Activated CD8-positive, alpha-beta memory T cell treated with anti-CD3 and anti-CD28 coated beads for 1 hour (primary cell): ENCODE measurements at places on chromosomes 7 and 10.

DNA sequence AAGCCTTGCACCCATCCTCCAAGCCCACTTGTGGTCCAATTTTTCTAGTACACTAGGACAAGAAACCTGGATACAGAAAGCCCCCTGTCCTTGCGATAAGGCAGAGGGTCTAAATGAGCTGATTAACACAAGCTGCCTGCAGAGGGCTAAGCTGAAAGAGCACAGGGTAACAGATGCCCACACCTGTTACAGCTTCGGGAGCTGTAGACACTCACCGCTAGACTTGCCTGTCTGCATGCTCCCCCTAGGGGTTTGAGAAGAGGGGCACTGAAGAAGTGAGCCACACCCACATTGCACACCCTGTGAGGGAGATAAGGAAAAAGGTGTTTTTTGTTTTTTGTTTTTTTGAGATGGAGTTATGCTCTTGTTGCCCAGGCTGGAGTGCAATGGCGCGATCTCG lies 386.5 kb upstream of the AUTS2 start:
- no peak for DNase-seq

GRCh38 chr10:95394161-95394880 lies 103.5 kb upstream of the PDLIM1 start:
- no peak for DNase-seq

- DNase-seq, result no peak
Measured at GRCh38 chr10:131897297-131897899, 3.4 kb upstream of the PPP2R2D start.

GRCh38 chr7:98133621-98134303 lies 27.1 kb downstream of the LMTK2 start:
- no peak for DNase-seq

- DNase-seq, result no peak
Measured at GRCh38 chr7:129281163-129281562, 56.3 kb downstream of the AHCYL2 start.

GRCh38 chr7:37445790-37446189 lies 2.9 kb downstream of the ELMO1 start:
- no peak for DNase-seq

DNA sequence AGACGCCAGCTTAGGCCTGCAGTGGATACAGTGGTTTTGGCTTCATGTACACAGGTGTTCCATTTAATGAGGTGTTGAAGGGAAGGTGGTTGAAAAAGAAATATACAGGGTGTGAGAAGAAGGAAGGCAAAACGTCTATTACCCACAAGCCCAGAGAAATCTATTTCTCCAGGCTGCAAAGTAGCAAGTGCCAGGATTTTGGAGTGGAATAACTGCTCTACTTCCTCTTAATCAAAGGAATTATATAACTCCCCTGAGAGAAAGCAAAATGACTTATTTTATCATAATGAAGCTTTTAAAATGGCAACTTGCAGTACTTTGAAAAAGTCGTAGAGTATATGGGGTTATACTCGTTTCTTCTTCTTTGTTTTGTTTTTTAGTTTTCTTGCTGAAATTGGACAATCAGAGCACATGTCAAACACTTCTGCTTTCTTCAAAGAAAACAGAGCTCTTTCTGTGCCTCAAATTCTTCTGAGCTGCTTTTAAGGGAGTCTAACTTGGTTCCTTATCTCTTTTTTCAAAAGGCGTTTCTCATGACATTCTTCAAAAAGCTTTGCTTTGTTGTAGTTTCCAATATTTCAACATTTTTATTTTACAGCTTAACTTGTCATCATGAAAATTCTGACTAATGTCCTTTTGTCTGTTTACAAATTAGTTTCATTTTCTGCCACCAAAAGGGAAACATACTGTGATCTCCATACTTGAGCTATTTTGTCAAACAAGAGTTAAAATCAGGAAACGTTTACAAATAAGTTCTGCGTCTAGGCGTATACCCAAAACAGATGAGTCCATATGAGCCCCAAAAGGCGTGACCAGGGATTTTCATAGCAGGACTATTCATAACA lies 289.7 kb downstream of the FRMD4A start:
- no peak for DNase-seq

GRCh38 chr7:19404912-19405329 lies 259.7 kb upstream of the FERD3L start:
- no peak for DNase-seq

GRCh38 chr10:14873090-14873760 lies 5.4 kb upstream of the SUV39H2 start:
- no peak for DNase-seq

- DNase-seq, result no peak
Measured at GRCh38 chr7:137606061-137606674, 240.6 kb downstream of the DGKI start.

DNA sequence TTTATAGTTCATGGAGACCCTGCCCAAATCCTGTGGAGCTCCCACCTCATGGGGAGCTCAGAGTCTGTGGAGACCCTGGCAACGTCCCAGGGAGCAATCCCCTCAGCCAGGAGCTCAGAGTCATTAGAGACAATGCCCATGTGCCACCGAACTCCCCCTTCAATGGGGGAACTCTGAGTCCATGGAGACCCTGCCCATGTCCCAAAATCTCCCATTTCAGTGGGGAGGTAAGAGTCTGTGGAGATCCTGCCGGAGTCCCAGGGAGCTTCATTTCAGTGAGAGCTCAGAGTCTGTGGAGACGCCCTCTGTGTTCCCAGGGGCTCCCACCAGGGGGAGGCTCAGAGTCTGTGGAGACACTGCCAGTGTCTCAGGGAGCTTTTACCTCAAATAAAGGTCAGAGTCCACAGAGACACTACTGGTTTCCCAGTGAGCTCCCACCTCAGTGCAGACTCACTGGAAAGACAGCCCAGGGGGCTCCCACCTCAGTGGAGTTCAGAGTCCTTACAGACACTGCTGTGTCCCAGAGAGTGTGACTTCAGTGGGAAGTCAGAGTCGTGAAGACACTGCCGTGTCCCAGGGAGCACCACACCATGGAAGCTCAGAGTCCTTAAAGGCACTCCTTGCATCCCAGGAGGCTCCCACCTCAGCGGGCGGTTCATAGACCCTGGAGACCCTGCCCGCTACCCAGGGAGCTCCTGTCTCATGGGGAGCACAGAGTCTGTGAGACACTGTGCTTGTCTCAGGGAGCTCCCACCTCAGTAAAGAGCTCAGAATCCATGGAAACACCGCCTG lies 5.0 kb downstream of the MYO1G start:
- no peak for DNase-seq

DNA sequence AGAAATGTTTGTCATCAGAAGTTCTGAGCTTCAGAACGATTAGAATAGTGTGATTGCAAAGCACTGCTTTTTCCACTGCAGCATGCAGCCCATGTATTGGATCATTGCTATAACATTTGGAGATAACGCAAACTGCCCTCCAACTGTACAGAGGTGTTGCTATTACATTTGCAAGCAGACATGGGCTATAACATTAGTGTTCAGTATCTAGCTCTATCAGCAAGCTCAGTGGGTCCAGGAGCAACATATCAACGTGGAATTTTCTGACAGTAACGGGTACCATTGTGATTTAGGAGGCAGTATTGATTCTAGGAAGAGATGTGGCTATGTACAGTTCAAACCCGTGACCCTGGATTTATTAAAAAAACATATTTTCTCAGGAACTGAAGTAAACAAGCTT lies 75.8 kb downstream of the AGMO start:
- DNase-seq, result no peak

GRCh38 chr10:3481496-3481895 lies 303.5 kb downstream of the KLF6 start:
- no peak for DNase-seq

GRCh38 chr7:141986923-141987322 lies 8.8 kb upstream of the MGAM start:
- no peak for DNase-seq
